ENCODE measurements at places on chromosomes 4 and X.

DNA sequence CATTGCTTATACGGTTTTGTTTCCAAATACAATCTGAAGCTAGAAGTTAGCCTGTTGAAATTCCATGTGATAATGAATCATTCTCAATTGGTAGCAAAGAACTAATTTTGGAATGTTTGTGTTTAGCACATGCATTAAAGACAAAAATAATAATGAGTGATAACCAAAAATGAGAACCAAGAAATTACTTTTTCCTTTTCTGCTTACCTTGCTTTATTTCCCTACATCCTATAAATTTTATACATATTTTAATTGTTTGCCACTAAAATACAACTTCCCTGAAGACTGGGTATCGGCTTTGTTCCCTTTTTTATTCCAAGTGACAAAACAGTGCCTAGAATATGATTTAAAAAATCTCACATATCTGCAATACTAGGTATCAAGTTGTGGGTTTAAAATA, 203.8 kb upstream of the TACR3 start:
- no peak for DNase-seq

DNA sequence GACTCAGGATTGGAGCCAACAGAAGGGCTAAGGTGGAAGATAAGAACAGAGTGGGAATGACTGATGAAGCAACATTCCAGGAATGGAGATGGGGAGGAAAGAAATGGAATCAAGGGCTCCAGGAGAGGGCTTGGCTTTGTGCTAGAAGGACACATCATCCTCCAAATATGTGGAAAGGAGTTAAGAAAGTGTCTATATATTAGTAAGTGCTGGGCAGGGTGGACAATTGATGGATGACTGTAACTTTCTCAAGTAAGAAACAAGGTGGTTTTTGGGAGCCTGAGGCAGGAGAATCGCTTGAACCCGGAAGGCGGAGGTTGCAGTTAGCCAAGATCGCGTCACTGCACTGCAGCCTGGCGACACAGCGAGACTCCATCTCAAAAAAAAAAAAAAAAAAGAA, 71.6 kb upstream of the NFKB1 start:
- DNase-seq, result peak; percentile 80

GRCh38 chrX:111854556-111855490, 21.2 kb upstream of the TRPC5OS start:
- no peak for DNase-seq

DNA sequence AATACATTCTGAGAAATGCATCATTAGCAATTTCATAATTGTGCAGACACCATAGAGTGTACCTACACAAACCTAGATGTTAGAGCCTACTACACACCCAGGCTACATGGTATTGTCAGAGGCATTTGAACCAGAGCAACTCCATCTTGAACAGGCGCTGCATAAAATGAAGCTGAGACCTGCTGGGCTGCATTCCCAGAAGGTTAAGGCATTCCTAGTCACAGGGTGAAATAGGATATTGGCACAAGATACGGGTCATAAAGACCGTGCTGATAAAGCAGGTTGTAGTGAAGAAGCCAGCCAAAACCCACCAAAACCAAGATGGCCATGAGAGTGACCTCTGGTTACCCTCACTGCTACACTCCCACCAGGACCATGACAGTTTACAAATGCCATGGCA, 116.4 kb downstream of the LARP7 start:
- no peak for DNase-seq

- DNase-seq, result no peak
Observed at GRCh38 chrX:120725874-120726273, 96.0 kb upstream of the C1GALT1C1 start.

DNA sequence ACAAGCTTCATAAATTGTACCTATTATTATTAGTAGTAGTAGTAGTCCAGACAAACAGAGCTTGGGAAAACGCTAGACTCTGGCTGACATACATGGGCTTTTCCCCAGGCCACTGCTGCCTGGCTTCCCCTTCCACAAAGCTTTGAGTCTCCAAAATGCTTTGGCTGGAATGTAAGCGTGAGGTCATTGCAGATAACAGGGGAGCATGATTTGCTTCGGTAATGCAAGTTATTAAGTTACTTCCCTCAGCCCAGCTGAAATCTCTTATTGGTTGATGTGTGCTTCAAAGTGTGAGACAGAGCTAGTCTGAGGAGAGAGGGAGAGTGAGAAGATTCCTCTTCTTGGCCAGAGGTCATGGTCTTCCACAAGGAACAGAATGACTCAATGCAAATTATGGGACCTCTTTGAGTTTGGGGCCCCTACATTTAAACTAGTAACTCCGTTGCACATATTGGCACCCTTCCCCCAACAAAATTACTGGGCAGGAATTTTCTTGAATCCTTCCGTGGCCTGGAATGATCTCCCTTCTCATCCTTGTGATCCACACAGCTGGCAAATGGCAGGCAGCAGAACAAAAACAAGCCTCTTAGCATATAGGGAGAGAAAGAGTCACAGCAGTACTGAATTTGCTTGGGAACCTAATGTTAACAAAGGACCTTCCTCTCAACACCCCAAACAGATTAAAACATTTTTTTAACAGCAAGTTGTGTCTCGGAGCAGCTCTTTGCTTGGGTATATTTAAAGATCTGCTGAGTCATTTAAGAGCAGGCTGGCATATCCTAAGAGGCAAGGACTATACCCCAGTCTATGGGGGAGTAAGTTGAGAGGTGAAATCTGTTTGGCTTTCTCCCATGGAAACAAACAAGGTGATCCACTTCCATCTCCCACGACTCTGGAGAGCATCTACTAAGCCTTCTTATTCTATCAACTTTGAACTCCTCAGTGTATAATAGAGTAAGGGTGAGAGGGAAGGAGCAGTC, 19.9 kb downstream of the AR start:
- peak; percentile 32 for DNase-seq

DNA sequence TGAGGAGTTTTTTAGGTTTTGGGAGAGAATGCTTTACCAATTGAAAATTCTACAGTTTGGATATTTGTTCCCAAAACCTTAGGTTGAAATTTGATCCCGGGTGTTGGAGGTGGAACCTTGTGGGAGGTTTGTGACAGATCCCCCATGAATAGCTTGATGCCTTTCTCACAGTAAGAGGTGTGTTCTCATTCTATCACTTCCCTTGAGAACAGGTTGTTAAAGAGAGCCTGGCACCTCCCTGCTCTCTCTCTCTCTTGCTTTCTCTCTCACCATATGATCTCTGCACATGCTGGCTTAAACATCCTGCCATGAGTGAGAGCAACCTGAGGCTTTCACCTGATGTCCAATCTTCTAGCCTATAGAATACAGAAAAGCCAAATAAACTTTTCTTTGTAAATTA, 1475.5 kb upstream of the AGA start:
- no peak for DNase-seq

GRCh38 chr4:154528869-154529268, 21.3 kb downstream of the PLRG1 start:
- no peak for DNase-seq

DNA sequence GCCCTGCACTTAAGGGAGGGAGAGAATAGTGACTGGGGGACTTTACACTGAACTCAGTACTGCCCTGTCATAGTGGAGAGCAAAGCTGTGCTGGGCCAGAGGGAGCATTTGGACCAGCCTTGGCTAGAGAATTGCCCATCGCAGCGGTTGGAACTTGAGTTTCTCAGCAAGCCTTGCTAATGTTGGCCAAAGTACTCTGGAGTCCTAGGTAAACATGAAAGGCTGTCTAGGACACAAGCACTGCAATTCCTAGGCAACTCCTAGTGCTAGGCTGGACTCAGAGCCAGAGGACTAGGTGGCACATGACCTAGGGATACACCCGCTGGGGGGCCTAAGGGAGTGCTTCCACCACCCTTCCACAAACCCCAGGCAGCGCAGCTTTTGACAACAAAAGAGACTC, 15.0 kb downstream of the MED14 start:
- DNase-seq, result no peak

Data from fibroblast of skin of scalp (primary cell).